ENCODE measurements at places on chromosomes 4 and X. TPM values are rescaled to one million over a fixed set of nuclear protein-coding genes. Genes with fewer than 3 reads are reported as not detected.

The MAGIX gene
- 2.2 TPM for total RNA-seq

The SLC16A2 gene
- total RNA-seq = 29.9 TPM

The WDFY3 gene
- 144 TPM for total RNA-seq

The XAGE2 gene
- total RNA-seq = not detected

The ETDA gene
- total RNA-seq = not detected

The SSX2B gene
- total RNA-seq = not detected

The CLDN34 gene
- total RNA-seq = not detected

The OTC gene
- total RNA-seq = not detected

The GPR78 gene
- total RNA-seq = 1.9 TPM

The ZNF41 gene
- total RNA-seq = 9.4 TPM

The CORIN gene
- 6.8 TPM for total RNA-seq

The MAGED1 gene
- total RNA-seq = 351 TPM

The CSAG1 gene
- total RNA-seq = not detected

The DDX53 gene
- not detected for total RNA-seq

The SERPINA7 gene
- total RNA-seq = not detected

The NPY1R gene
- total RNA-seq = not detected

The TGIF2LX gene
- total RNA-seq = not detected

The DMRTC1B gene
- not detected for total RNA-seq

The CACNA1F gene
- not detected for total RNA-seq

The EDA2R gene
- total RNA-seq = 14.4 TPM
